ENCODE measurements at places on chromosomes 12 and 14.
A peak's percentile ranks its signal among the peaks of the same experiment; 100 is the strongest.

DNA sequence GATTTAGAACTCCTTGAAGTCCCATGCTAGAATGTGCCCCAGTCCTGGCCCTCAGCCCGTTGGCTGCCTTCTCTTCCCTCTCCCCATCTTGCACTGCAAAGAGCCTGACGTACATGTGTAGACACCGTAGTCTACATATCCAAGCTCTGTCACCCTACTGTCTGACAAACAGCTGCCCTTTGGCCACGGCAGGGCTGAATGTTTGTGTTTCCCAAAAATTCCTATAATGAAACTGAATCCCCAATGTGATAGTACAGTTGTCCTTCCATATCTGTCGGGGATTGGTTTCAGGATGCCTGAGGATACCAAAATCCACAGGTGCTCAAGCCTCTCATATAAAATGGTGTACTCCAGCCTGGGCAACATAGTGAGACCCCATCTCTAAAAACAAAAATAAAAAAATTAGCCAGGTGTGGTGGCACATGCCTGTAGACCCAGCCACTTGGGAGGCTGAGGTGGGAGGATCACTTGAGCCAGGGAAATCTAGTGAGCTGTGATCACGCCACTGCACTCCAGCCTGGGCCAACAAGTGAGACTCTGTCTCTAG lies 12.3 kb upstream of the TFCP2 start:
- DNase-seq: no peak

DNA sequence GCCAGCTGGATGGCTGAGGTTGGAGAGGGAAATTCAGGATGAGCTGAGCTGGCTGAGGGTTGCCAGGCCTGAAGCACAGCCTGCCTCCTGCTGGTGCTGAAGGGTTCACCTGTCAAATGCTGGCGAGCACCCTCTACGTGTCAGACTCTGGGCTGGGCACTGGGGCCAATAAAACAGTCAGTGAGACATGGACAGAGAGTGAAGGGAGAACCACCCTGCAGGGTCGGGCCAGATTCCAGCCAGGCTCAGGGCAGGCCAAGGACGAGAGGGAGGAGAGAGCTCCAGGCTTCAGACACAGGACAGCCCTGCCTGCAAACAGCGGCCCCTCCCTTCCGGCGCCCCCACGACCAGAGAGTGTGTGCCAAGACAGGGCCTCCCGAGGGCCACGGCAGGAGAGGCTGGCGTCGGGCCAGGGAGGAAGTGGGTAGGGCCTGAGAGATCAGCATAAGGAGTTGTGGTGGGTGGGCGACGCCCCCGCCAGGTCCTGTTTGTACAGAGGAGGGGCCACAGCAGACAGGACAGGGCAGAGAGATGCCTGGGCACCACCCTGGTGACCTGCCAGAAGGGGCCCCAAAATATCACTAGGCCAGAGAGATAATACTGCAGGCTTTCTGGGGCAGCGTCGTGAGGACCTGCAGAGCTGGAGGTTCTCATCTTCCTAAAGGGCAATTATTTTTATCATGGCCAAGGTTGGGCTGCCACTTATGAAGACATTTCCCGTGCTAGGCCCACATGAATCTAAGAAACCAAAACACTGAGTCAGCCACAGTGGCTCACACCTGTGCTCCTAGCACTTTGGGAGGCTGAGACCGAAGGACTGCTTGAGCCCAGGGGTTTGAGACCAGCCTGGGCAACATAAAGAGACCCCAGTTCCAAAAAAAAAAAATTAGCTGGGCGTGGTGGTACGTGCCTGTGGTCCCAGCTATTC lies 73.1 kb upstream of the GPR68 start:
- peak; percentile 65 for DNase-seq

DNA sequence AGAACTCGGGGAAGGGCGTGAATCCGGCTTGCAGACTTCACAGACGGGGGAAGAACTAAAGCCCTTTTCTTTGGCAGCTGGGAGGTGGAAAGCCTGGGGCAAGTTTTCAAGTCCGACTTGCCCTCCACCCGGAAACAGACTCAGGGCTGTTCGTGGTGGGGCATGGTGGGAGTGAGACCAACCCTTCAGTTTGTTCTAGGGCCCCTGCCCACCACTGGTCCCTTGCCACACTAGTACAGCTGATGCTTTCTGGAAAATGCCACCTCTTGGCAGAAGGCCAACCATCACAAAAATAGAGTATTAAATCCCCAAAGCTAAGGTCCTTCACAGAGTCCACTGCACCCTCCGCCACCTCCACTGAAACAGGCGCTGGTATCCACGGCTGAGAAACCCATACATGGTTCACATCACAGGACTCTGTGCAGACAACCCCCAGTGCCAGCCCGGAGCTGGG lies 50.4 kb upstream of the DDX11 start:
- DNase-seq: no peak

DNA sequence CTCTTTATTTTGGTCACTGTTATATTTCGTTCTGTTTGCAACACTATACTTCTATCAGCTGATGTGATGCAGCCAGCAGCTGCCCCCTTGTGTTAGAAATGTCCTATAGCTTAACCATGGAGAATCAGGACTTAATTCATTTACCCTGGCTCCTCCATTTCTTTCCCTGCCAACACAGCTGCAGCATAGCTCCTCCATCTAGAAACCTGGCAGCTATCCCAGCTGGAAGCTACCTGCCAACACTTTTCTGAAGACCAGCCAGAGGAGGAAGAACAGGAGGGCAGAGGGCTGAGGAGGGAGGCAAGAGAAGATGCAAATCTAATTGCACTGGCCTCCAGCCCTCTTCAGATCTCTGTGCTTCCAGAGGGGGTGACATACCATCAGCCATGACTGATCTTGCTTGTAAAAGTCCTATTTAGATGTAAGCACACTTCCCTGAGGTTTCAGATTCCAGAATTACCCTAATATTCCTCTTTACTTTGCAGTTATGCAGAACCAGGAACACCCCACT lies 156.8 kb upstream of the TMEM260 start:
- peak; percentile 92 for DNase-seq

- DNase-seq: no peak
Measured at GRCh38 chr12:108447168-108447832, 67.8 kb upstream of the FICD start.

Data from right hindlimb (tissue), 1 donor.